ENCODE measurements at places on chromosomes 13 and 19. TPM values are rescaled to one million over a fixed set of nuclear protein-coding genes. Genes with fewer than 3 reads are reported as not detected.
A peak's percentile ranks its signal among the peaks of the same experiment; 100 is the strongest.

DNA sequence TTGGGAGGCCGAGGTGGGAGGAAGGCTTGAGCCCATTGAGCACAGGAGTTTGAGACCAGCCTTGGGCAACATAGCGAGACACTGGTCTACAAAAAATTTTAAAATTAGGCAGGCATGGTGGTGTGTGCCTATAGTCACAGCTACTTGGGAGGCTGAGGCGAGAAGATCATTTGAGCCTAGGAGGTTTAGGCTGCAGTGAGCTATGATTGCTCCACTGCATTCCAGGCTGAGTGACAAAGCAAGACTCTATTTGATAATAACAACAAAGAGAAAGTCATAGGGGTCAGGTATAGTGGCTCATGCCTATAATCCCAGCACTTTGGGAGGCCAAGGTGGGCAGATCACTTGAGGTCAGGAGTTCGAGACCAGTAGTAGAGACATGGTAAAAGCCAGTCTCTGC, 4.6 kb upstream of the SLC44A2 start:
- no peak for DNase-seq

DNA sequence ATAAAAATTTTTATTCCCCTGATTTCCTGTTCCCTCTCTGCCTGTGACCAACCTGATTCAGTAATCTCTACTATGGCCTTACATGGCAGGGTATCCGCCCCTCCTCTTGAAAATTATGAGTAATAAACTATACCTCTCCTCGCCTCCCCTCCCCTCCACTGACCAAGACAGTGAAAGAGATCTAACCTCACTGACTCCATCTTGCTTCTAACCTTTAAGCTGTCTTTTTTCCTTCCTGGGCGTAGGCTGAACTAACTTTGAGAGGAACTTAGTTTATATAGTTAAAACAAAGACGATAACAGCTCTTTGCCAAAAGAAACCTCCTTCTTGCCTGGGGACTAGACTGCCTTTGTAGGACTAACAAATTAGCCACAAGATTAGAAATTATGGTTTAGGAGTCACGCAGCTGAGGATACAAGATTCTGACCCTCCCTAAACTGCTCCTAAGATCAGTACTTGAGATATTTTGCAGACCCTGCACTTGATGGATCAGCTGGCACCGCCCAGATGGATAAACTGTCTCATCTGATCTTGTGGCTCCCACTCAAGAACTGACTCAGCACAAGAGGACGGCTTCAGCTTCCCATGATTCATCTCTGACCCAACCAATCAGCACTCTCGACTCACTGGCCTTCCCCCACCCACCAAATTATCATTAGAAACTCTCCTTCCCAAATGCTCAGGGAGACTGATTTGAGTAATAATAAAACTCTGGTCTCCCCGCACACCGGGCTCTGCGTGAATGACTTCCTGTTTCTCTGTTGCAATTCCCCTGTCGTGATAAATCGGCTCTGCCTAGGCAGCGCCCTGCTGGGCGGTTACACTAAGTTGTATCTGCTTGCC, 187.1 kb downstream of the TDRD3 start:
- peak; percentile 90 for DNase-seq

DNA sequence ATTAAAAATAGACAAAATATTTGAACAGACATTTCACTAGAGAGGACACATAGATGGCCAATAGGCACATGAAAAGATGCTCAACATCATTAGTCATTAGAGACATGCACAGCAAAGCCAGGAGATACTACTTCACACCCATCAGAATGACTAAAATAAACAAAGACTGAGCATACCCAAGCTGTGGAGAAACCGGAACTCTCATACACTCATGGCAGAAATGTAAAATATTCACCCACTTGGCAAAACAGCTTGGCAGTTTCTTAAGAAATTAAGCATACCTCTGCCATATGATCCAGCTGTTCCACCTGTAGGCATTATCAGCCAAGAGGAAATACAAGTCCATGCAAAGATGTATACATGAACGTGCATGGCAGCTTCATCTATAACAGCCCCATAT, 213.4 kb downstream of the TSHZ3 start:
- peak; percentile 29 for DNase-seq

- DNase-seq = no peak
Measured at GRCh38 chr13:113358653-113359190, 5.2 kb downstream of the GRTP1 start.

GRCh38 chr13:62357887-62358645, 942.4 kb upstream of the PCDH20 start:
- DNase-seq = no peak

DNA sequence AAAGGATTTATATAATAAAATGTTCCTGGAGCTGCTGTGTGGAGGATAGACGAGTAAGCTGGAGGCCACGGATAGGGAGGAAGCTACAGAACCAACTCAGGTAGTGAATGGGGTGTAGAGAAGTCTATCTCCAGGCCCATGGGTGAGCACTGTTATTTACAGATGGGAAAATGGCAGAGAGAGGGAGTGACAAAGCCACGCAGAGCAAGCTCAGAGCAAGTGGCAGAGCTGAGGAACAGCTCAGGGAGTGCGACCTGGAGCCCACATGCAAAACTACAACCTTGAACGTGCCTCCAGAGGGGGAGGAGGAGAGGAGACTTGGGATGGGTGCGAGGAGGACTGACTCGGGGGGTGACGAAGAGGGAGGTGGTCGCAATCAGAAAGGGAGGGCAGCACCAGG, 13.4 kb upstream of the RSPH6A start:
- no peak for DNase-seq

- no peak for DNase-seq
Measured at GRCh38 chr13:50129081-50129705, 113.9 kb downstream of the KCNRG start.

- DNase-seq = no peak
Measured at GRCh38 chr13:113552786-113553434, 31.6 kb upstream of the TFDP1 start.

DNA sequence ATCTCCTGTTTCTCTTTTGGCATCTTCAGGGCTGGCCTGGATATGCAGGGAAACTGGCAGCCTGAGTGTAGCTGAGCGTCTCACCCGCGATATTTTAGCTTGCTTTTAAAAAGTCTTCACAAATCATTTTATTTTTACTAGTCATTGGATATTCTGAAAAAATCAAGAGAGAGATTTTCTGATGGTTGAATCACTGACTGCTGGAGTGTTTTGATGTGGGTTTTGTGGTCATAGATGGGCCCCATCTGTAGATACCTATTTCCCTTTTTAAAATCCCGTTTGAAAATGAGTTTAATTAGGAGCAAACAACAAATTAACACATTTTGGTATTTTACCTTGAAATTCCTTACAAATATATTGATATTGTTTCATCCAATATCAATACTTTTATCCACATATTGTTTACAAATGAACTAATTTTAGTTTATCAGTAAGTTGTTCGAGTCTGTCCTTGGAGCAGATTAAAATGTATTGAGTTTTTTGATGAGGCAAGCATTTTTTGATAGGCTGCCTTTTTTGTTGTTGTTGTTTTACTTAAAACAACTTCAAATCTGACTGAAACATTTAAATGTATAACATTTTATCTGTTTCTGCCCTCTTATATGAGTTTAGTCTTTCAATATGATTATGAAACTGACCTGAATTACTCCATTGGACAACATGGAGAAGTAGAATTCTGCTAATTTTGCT, 21.5 kb upstream of the OXGR1 start:
- no peak for DNase-seq

Gene IL17D
- total RNA-seq = 1.6 TPM

Gene C19orf33
- 1.7 TPM for total RNA-seq

Gene IRGC
- total RNA-seq = not detected

Gene OR7D2
- total RNA-seq = not detected

Gene DNAJC15
- 18.7 TPM for total RNA-seq

Gene FXYD3
- 1.3 TPM for total RNA-seq

Gene ZGLP1
- total RNA-seq = 0.63 TPM

Gene IGLON5
- total RNA-seq = not detected

Gene B3GLCT
- total RNA-seq = 11.6 TPM

Gene FLT3
- not detected for total RNA-seq

Gene RASIP1
- total RNA-seq = 0.16 TPM

Gene ZNF548
- 20.4 TPM for total RNA-seq

Gene SPRY2
- total RNA-seq = 4.6 TPM

Measured in fibroblast of the aortic adventitia (primary cell).